ENCODE measurements at places on chromosomes 7 and 10.

GRCh38 chr10:32413513-32413912 is 32.4 kb upstream of the CCDC7 start:
- DNase-seq: peak; percentile 97

DNA sequence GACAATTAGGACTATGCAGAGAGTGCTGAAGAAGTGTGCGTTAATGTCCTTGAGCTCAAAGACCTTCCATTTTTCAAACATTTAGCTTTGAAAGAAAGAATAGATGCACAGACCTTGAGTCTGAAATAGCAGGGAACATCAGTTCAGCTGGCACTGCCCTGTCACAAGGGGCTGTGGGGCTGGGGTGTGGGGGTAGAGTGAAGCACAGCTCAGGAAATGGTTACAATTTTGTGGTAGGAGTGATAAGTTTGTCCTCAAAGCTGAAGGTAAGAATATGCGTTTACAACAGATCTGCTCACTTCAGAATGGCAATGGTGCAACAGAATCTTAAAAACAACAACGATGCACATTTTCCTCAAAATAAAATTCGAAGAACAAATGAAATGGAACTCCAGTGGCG is 33.6 kb downstream of the SMKR1 start:
- DNase-seq: no peak

- no peak for DNase-seq
Observed at GRCh38 chr10:91022924-91023699, 102.2 kb upstream of the ANKRD1 start.

DNA sequence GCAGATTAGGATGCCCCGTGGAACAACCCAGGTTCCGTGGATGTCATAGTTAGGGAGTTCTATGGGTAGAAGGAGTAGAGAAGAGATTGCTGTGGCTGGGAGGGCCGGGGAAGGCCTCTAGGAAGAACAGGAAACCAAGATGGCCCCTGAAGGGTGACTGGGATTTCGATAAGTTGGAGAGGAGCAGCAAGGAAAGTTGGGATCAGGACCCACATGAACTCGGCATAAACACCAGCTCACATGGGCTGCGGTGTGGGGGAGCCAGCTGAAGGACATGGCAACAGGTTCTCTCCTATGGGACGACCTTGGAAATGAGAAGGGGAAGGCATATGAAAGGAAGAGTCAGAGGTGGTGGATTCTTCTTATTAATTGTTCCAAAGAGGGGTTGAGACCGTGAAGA is 333.7 kb upstream of the SHH start:
- DNase-seq: no peak

DNA sequence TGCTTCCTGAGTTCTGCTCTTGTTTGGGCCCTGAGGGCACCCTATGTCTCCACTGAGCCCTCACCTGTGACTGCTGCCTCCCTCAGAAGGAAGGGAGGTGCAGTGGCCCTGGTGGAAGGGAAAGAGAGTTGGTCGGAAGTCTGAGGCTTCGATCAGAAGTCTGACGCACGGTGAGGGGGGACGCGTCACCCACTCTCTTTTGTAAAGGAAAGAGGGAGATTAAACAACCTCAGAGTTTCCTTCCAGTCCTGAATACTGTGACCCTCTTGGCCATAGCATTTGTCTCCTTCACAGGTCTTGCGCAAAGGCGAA is 31.4 kb upstream of the TRIM8 start:
- no peak for DNase-seq

DNA sequence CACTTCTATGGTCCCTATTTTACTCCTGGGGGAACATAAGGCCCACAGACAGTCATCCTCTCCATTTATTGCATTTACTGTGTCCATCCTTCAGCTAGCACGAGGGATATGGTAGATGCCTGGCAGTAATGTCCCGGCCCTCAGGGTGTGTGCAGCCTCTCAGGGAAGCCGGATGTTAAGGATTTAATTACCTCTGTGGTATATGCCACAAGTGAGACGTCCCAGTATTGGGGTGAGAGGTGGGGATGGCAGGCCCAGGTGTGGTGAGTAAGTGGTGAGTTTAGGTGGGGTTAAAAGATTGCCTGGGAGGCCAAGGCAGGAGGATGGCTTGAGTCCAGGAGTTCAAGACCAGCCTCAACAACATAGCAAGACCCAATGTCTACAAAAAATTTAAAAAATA is 144.9 kb downstream of the SH3PXD2A start:
- no peak for DNase-seq

- no peak for DNase-seq
Observed at GRCh38 chr10:100744136-100744986, 1.0 kb upstream of the PAX2 start.

DNA sequence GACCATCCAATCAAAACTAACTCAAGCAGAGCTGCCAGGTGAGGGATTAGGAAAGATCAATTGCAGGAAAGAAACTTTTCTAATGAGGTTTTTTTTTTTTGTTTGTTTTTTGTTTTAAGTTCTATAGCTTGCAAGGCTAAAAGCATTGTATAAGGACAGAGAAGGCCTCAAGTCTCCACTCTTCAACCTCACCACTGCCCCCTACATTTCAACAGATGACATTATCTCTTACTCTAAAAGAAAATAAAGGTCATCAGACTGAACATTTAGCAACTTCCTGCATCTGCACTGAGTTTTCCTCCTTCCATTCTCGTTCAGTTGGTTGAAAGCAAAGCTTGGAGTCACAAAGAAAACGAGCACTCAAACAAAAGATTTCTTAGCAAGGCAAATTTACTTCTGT is 45.2 kb upstream of the EXOC4 start:
- DNase-seq: no peak
